ENCODE measurements at places on chromosomes 16 and 17.

DNA sequence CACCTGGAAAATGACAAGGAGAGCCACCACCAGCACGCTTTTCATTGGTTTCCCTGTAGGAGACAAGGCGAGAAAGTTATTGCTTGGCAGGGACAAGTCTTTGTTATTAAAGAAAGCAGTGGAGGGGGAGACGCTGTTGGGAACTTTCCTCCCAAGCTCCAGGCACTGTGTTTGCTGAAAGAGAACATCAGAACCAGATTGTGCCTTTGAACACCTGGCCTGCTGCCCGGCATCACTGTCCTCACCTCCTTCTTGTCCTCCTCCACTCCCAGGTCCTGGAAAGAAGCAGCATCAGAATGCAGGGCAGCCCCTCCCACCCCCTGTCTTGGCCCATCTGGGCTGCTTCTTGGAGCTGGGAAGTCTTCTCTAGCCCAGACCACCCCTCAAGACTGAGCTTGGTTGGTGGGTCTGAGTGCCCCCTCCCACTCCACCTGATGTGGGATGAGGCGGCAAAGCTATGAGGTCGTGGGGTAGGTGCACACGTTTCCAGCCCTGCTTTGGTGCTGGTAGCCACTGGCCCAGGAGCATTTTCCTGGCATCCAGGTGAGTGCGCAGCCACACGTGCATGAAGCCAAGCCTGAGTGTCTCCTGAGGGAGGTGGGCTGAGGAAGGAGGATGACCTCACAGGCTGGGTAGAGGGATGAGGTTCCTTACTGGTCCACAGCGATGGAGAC, 6.2 kb downstream of the CCR7 start:
- no peak for DNase-seq

DNA sequence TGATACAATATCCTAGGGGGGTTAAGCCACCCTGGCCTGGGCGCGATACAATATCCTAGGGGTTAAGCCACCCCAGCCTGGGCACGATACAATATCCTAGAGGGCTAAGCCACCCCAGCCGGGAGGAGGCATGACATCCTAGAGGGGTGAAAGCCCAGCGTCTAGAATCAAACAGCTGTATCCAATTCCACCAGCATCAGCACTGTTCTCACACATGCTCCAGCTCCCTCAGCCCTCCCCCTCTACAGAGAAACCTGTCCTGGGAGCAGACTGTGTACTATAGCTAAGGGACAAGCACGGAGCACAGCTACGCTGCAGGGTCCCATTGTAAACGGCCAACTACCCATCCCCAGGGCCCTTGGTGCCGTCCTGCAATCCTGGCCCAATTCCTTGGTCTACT, 6.2 kb downstream of the GINS2 start:
- no peak for DNase-seq

DNA sequence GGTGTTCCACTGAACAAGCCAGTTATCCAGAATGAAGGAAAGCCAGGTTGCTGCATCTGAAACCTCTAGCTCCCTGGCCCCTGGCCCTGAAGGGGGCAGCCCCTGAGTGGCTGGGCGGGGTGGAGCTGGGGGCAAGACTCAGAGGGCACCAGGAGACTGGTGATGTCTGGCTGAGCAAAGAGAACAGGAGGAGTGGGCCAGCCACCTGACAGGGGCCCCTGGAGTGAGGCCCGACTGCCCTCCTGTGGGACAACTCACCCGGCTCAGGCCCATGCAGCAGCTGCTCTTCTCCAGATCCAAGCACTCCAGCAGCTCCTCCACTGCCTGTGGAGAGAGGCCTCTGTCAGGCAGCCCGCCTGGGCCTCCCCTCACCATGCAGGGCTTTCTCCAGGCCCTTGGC, 60.4 kb downstream of the PIPOX start:
- DNase-seq, result no peak

GRCh38 chr17:2906901-2907300, 110.7 kb downstream of the RAP1GAP2 start:
- no peak for DNase-seq

DNA sequence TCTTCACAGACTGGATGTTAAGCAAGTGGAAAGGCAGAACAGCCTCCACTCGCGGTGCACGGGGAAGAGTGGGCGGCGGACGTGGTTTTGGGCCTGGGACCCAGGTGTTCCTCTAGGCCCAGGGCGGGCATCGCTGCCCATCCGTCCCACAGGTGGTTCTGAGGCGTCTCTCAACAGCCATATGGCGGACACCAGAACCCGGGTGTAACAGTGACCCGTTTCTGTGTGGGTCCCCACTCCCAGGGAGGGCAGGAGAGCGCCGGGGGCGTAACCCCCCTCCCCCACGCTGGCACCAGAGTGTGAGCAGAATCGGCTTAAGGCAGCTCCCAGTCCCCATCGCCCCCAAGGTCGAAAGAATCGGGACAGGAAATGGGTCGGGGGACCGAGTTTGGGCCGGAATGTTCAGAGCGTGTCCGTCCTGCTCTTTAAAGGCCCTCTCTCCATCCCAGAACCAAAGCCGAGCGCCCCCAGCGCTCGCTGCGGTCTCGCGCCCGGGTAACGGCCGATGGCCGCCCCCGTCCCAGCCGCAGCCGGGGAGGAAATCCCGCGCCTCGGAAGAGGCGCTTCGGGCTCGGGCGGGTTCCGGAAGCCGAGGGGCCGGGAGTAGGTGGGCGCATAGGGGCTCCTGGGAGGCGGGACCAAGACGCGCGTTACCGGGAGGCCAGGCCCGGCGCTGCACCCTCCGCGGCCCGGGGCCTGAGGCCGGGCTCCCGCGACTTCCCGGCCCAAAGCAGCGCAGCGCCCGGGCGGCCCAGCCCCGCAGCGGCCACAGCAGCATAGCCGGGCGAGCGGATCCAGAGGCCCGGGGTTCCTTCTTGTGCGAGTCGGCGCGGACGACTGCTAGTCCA, at the start of gene TK2:
Gene TK2, minus strand, starts transcription at position 839 of the 848 bp plus-strand sequence. Its CDS starts 61 bp downstream, at position 778.
- DNase-seq, result no peak

GRCh38 chr16:15597822-15598647, 44.9 kb downstream of the MARF1 start:
- DNase-seq, result no peak

- no peak for DNase-seq
Measured at GRCh38 chr16:87487361-87487924, 5.4 kb downstream of the ZCCHC14 start.

DNA sequence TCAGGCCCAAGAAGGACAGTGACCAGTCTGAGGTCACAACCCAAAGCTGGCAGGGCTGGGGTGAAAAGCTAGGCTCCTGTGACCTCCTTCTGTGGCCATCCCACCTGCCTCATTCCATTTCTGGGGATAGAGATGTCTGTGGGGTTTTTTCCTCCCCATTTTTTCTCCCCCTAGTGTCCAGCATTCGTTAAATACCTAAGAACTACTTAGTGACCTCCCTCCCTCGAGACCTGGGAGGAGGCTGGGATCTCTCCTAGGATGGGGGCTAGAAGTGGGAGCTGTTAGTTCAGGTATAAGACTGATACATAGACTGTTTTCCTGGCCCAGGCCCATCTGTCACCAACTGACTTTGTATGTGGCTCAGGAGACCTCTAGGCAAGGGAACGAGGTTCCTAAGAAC, 20.5 kb upstream of the STAC2 start:
- no peak for DNase-seq

- DNase-seq, result no peak
Measured at GRCh38 chr17:7538891-7539545, 9.8 kb upstream of the TNFSF12 start.

DNA sequence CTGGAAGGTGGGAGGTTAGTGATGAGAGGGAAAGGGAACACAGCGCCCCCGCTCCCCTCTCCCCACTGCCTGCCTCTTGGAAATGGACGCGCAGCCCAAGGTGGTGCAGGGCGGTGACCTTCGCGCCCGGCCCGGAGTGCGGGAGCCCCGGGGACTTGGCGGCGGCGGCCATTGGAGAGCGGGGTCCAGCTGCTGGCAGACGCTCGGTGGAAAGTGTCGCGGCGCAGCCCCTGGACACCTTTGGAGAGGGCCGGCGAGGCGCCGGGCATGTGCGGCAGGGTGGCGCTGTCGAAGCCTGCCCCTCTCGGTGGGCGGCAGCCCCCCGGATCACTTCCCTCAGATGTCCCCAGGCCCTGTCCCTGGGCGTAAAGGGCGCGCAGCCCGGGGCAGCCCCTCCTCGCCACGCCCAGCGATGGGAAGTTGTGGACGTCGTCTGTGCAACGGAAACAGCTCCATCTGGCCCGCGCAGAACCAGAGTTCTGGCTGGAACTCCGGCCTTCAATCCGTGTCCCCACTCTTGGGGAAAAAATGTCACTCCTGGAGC, 16.7 kb downstream of the SALL1 start:
- no peak for DNase-seq

DNA sequence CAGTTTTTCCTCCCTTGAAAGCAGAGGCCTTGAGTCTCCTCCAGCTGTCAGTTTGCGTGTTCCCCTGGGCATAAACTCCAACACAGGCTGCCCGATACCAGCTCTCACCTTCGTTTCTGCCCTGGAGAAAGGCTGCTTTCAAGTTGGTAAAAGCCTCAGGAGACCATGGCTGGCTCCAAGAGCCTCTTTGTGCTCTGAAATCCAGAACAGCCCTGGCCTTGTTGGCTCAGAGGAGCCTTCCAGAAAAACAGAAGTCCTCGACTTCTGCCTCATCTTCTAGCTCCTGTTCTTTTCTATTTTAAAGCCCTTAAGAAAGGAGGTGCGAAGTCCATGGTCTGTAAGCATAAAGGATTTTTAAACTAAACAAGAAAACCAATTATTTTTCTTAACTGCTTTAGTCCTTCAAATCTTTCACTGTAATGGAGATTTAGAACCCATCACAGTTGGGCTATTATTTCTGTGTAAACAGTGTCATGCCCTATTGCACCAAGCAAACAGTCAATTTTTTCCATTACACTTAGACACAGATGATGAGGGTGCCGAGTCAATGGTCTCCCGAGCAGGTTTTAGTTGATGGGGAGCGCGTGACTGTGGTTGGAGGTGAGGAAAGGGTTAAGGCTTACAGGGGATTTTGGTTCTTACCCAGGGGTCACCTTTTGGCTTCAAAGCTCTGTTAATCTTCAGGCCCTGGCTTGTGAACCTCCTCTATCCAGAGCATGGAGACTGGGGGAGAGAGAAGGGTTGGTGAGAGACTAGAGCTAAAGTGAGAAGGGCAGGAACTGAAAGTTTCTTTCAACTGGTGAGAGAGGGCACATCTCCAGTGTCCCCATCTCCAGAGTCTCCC, 212.8 kb downstream of the MSI2 start:
- no peak for DNase-seq

DNA sequence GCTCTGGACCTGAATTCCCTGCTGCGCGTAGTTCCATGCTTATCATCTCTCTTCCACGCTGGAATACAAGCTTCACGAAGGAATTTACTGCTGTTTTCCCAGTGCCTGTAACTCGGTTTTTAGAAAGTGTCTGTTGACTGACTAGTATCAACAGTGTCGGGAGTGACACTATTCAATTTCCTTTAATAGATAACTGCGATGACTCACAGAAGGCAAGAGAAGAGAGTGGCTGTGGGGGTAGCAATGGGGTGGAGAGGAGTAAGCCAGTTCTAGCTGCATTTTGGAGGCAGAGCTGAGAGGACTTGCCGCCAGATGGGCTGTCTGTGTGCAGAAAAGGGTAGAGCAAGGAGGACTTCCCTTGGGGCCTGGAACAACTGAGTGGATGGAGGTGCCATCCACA, 25.2 kb downstream of the B4GALNT2 start:
- no peak for DNase-seq

DNA sequence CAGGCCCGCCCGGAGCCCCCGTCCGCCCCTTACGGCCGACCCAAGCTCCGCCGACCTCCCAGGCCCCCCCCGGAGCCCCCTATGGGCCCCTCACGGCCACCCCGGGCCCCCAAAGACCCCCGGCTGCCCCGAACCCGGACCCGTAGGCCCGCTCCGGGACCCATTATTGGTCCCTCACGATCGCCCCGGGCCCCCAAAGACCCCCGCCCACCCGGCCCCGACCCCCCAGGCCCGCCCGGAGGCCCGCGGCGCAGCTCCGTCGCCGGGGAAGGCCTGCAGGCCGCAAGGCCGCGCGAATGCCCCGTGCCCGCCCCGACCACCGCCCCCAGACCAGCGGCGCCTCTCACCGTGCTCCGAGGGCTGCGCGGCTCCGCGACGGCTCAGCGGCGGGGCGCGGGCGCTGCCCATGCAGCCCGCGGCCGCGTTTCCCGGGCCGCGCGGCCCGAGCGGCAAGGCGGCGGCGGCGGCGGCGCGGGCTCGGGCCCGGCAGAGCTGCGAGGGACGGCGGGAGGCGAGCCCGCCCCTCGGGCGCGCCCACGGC, 393 bp downstream of the ANKRD11 start:
- DNase-seq, result no peak

DNA sequence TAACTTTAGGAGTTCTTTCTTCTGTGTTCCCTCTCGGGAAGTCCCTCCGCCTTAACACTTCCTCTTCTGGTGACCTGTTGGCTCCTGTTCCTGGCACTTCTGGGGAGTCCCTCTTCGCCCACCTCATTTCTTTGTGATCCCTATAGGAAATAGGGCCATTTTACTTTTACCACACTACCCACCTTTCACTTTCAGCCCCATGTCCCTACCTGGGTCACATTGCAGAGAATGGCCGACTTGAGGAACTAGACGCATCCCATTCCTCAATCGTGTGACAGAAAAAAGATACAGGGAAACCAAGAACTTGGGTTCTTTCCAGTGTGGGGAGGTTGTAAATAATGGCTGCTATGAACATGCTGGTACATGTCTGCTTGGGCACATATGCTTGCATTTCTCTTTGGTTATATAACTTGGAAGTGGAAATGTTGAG, 6.6 kb downstream of the IL21R start:
- no peak for DNase-seq

DNA sequence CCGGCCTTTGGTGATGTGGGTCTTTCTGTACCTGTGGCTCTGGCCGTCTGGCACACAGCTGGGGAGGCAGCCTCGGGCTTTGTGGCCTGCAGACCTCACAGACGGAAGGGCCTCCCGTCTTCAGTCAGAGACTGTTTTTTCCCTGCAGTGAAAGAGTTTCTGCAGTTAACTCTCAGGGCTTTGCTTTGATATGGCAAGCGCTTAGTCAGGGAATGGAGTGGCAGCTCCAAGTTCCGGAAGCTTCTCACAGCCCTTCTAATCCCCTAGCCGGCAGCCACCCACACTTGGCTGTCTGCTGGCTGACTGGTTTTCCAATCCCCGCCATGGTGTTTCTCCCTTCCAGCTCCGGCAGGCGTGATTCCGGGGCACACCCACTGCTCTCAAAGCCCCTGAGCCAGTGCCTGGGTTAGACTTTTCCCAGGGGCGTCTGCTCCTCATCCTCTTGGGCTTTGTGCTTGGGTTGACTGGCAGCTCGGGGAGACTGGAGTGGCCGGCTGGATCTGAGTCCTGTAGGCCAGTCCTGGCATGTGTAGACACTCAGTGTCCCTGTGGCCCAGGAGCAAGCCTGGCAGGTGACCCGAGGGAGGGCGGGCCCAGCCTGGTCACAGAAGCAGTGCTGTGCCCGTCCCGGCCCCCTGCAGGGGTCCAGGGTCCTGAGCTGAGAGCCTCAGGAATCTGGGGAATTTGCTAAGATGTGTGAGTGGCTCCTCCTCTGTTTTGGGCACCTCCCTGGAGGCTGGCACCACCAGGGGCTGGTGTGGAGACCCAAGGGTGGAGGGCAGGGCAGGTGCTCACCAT, 29.9 kb downstream of the BAIAP2 start:
- no peak for DNase-seq

DNA sequence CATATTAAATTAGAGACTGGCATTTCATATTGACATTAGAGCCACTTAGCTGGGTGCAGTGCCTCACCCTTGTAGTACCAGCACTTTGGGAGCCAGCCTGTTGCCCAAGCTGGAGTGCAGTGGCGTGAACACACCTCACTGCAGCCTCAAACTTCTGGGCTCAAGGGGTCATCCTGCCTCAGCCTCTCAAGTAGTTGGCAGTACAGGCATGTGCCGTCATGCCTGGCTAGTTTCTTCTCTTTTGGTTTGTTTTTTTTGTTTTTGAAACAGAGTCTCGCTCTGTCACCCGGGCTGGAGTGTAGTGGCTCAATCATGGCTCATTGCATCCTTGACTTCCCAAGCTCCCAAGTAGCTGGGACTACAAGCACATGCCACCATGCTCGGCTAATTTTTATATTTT, 8.7 kb downstream of the PPM1E start:
- DNase-seq, result no peak
